Activated CD4-positive, alpha-beta T cell treated with anti-CD3 and anti-CD28 coated beads, Interleukin-2, Interleukin-6, amounts not matched to agents 100 ng/mL and 50 ng/mL, durations not matched to agents 16 hours and 8 hours (primary cell): ENCODE measurements at places on chromosomes 12 and 14.

- no peak for DNase-seq
Measured at GRCh38 chr14:80212023-80212397, 706 bp upstream of the DIO2 start.

DNA sequence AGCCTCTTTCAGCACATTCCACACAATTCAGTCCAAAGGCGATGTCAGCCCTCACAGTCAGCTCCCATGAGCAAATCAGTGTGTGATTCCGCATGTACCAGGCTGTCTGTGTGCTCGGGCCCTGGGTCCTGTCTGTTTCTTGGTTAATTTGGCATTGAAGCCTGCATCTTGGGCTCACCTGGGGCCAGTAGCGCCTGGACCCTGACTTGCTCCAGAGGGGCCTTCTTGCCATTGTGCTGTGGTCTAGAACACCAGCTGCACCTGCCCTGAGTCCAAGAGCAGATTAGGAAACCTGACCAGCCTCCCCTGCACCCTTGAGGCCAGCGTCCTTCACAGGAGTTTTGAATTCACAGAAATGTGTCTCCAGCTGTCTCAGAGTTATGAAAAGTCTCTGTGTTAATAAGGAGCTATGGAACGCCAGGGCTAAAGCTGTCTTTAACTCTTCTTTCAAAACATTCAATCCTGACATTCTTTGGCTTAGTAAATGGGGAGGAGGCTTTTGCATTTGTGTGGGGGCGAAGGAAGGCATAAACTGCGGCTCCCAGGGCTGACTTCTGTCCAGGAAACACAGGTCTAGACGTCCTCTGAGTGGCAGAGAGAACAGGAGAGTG, 102.2 kb downstream of the ARF6 start:
- DNase-seq: no peak

DNA sequence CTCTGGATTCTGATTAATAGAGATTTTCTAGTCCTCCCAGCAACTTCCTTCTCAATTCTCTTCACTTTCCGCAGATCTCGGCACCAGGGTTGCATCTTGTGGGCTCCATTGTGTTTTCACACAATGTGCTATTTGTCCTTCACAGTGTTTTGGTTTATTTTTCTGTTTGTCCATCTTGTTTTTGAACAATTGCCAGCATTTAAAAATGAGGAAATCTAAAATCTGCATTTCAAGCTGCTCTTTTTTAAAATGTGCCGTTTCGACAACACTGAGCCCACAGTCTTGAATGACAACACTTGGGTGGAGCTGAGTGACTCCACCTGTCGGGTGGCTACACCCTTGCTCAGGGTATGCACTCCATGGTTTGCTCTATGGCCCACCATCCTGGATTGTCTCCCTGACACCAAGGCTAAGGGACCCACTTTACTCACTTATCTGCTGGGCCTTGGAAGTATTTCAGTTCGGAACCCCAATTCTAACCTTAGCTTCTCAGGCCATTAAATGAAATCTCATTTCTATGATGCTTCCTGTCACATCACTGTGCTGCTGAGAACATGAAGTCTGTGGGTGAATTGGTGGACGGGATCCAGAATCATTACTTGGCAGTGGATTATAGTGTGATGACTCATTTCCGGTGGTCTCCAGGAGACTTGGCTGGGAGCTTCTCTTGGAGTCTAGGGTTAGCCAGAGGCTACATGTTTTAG, 3.4 kb upstream of the MYRFL start:
- DNase-seq: no peak

DNA sequence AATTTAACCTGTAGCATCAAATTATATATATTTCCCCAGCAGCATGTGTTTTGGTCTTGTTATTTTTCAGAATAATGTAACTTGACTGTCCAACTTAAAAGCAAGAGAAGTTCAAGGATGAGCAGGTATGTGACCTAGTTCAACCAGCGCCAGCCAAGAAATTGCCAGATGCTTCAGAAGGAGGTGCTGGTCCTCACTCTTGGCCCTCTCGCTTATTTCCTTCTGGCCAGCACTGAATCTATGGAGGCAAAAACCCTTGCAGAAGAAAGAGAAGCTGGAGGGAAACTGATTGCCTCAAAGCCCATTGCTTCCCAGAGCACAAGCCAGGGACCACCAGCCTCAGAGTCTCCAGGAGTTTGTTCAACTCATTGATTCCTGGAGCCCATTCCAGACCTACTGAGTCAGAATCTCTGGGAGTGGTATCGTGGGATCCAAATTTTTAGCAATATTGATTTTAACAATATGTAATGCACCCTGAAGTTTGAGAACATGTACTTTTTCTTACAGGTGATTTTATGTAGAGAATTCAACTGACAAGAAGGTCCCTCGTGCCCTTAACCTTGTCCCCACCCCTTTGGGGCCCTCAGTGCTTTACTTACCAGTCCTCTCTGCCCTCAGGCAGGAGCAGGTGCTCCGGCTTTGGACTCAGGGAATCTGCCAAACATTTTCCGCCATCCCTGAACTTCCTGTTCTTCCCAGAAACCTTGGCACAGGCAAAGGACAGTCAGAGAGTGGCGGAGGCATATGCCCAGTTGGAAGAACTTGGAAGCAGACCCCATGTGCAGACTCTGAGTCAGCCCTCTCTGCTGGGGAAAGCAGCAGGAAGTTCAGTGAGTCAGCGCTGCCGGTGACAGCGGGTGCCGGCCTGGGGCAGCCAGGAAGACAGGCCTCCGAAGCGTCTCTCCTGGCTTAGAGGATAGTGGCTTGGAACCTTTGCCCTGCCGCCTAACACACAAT, 10.4 kb downstream of the BEST3 start:
- DNase-seq: peak; percentile 61

- no peak for DNase-seq
Measured at GRCh38 chr14:76426161-76426696, 50.3 kb downstream of the ESRRB start.

- no peak for DNase-seq
Measured at GRCh38 chr12:21568115-21568514, 36.5 kb downstream of the GYS2 start.

DNA sequence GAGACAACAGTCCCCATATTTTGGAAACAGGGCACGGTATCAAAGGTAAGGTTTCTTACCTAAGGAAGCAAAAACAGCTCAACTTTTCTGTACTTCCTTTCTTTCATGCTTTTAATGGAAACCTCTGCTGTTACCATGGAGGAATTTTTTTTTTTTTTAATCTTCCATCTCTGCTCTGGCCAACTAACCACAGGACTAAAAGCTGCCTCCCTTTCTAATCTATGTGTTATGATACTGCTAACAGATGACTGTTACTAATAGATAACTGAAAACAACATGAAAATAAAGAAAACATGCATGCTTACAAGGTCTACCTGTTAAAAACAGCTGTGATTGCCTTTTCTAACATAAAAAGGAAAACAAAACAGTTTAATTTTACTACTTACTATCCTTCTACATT, 168.4 kb downstream of the SOX5 start:
- DNase-seq: no peak

- DNase-seq: no peak
Measured at GRCh38 chr12:93734784-93735183, 57.6 kb downstream of the CRADD start.

GRCh38 chr12:132194056-132194455, 49.8 kb downstream of the NOC4L start:
- DNase-seq: no peak

GRCh38 chr14:22482782-22483553, 106.1 kb downstream of the DAD1 start:
- DNase-seq: no peak

DNA sequence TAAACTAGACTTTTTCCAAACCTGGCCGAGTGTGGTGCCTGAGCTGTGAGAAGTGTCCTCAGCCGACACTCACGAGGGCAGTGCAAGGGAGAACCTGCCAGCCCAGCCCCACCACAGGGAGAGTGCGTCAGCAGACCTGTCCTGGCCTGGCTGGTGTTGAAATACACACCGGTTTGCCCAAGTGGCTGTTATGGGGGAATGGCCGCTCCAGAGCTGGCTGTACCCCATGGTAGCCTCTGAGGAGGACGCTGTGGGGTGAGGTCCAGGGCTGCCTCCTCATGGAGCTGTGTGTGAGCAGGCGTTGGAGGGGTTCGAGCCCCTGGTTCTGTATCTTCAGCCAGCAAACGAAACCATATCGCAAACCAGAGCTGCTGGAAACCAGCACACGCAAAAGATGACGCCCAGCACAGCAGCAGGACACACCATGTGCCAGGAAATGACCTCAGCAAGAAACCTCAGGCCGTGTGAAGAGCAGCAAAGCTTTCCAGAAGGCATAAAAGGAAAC, 9.4 kb downstream of the ANKRD9 start:
- DNase-seq: peak; percentile 32

DNA sequence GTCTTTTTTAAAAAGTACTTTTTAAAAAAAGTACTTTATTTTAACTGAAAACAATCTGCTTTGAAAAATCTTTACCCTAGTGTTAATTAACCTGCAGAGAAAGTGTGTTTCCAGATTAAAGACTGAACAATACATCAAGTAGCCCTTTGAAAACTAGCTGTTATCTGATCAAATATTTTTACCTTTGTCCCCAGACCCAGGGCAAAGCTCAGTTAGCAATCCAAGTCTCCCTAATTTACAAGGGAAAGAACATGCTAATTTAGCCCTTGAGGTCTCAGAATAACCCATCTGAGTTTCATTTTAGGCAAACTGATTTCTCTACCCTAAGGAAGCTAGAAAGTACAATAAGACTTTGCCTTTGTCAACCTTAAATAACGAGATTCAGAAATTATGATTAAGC, 91.2 kb downstream of the PPM1H start:
- DNase-seq: no peak

DNA sequence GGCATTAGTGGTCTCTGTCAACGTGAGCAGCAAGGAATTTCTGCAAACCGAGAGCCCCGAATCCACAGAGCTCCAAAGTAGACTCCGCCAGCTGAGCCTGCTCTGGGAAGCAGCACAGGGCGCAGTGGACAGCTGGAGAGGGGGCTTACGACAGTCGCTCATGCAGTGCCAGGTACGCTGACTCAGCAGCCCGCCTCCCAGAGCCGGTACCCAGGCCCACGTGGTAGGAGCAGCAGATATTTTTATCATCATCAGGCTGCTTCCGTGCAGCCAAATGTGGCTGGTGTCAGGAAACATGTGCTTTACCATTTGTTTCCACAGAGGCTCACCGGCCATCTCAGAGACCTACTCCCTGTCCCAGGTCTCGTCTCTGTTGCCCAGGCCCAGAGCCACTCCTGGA, 73.7 kb downstream of the ESR2 start:
- DNase-seq: no peak

DNA sequence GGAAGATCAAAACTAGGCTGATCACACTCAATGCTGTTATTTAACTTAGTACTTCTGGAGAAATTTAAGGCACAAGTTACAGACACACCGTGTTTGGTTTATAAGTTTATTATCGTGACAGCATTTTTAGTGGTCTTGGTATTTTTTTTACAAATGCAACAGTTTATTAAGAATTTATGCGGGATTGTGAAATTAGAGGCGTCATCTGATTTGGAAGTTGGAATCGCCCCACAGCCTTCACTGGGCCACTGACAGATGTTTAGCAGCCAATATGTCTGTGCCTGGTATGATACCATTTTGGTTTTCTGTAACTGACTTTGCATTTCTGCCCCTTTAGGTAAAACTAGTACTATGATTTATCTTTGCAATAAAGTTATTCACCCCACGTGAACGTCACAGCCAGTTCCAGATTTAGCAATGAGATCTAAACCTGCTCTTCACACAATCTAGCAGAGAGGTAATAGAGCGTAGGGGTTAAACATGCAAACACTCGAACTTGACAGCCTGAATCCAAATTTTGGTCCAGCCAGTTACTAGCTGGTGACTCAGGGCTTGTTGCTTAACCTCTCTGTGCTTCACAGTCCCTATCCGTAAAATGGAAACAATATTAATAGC, 73.2 kb upstream of the SSTR1 start:
- DNase-seq: no peak

DNA sequence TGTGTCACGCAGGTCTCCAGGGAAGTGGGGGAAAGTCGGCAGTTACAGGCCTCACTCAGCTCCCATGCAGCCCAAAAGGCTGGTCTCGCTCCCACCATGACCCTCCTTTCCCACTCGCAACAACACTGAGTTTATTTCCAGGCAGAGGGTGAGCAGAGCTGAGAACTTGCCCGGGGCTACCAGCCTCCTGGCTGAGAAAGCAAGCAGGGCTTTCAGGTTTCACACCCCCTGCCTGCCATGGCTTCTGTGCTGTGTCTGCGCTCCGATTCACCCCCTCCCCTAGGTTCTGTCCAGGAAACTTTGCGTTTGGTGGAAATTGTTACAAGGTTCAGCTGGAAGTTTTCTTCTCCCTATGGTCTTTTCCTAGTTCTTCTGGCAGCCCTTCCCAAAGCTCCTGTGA, 17.1 kb downstream of the OR10G2 start:
- no peak for DNase-seq

- peak; percentile 16 for DNase-seq
Measured at GRCh38 chr12:70645494-70646317, 8.5 kb upstream of the PTPRB start.

DNA sequence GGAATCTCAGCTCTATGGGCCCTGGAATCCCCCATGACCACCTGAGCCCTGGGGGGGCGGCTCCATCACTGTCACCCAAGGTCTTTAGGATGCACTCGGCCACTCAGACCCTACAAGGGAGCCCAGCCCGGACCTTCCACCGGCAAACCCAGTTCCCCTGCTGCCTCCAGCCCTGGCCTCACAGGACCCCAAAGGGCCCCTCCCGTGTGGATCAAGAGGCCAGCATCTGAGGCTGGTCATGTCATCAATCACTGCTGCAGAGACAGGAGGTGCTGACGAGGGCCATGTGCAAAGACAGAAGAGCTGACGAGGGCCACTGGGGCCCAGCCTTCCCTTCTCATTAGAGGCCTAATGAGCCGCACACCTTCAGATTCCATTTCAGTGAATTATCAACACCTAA, 39.0 kb upstream of the SFSWAP start:
- no peak for DNase-seq

- DNase-seq: no peak
Measured at GRCh38 chr14:103143506-103143905, 20.2 kb downstream of the TNFAIP2 start.

- DNase-seq: no peak
Measured at GRCh38 chr14:96598332-96598928, 96.2 kb downstream of the PAPOLA start.
